Panc1 (cell line): ENCODE measurements at places on chromosomes 16 and 17.

DNA sequence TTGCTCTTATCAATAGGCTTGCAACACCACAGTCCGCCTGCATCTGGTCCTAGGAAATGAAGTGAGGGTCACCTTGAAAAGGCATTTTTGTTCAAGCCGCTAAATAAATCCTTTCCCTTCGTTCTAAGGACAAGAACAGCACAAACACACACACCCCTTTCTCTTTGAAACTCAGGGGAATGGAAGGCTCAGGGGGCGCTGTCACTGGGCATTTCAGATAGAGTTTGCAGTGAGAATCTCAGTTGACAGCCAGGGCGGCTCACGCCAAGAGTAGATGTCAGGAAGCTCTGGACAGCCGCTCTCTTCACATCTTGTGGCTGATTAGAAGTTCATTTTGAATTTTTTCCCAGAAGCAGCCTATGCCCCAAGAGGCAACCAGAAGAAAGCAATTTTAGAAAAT, 39.8 kb downstream of the ABAT start:
- no peaks in the 10 kb centered on the region for H3K4me1 ChIP-seq
- no peaks in the 10 kb centered on the region for H3K36me3 ChIP-seq
- no peaks in the 10 kb centered on the region for H3K27me3 ChIP-seq
- no peak overlapping the region for H3K4me3 ChIP-seq
- no peak overlapping the region for H3K27ac ChIP-seq
- no peak for DNase-seq

- DNase-seq = no peak
- peak overlapping the region; percentile 100 for H3K27ac ChIP-seq
- no peak overlapping the region for H3K4me3 ChIP-seq
- peaks cover 31% of the 10 kb centered on the region for H3K4me1 ChIP-seq
Observed at GRCh38 chr17:59763861-59764260, 56.4 kb downstream of the VMP1 start.

GRCh38 chr16:84236671-84237070, 3.1 kb downstream of the KCNG4 start:
- no peaks in the 10 kb centered on the region for H3K27me3 ChIP-seq
- no peak for DNase-seq
- no peak overlapping the region for H3K4me3 ChIP-seq
- no peaks in the 10 kb centered on the region; the same call in 1 of the 2 replicates for H3K4me1 ChIP-seq
- no peaks in the 10 kb centered on the region for H3K36me3 ChIP-seq
- H3K27ac ChIP-seq = no peak overlapping the region

DNA sequence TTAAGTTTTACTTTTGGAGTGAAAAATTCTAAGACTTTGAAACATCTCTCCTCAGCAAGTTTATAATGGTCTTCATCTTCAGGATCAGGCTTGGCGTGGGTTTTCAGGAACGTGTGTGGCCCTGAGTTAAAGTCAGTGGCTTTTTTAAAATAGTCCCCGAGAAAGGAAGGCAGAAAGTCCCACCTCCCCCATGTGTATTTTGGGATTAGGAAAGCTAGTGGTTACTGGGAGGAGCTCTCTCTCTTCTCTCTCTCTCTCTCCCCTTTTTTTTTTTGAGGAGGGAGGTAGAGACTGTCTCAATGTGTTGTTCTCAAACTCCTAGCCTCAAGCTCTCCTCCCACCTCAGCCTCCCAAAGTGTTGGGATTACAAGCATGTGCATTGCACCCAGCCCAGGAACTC, 213.2 kb downstream of the IRX3 start:
- no peaks in the 10 kb centered on the region for H3K4me1 ChIP-seq
- DNase-seq = no peak
- no peak overlapping the region for H3K27ac ChIP-seq
- H3K4me3 ChIP-seq = no peak overlapping the region
- no peaks in the 10 kb centered on the region for H3K36me3 ChIP-seq

DNA sequence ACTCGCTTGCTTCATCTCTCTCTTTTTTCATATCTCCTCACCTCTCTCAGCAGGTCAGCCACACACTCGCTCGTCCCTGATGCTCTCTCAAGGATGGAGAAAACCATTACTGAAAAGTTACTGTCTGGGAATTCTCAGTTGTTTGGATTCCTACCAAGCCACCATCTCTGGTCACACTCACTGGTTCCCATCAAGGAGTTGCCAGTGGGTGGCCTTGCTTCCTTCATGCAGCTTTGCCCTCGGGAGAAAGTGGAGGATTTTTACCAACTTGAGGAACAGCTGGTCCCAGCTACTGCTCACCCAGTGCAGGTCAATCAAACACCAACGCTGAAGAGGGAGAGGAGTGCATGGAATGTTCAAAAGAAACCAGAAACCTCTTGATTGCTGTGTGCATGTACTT, 25.3 kb downstream of the MEOX1 start:
- no peaks in the 10 kb centered on the region for H3K36me3 ChIP-seq
- no peaks in the 10 kb centered on the region for H3K4me1 ChIP-seq
- no peaks in the 10 kb centered on the region for H3K27me3 ChIP-seq
- H3K27ac ChIP-seq = no peak overlapping the region
- no peak overlapping the region for H3K4me3 ChIP-seq

DNA sequence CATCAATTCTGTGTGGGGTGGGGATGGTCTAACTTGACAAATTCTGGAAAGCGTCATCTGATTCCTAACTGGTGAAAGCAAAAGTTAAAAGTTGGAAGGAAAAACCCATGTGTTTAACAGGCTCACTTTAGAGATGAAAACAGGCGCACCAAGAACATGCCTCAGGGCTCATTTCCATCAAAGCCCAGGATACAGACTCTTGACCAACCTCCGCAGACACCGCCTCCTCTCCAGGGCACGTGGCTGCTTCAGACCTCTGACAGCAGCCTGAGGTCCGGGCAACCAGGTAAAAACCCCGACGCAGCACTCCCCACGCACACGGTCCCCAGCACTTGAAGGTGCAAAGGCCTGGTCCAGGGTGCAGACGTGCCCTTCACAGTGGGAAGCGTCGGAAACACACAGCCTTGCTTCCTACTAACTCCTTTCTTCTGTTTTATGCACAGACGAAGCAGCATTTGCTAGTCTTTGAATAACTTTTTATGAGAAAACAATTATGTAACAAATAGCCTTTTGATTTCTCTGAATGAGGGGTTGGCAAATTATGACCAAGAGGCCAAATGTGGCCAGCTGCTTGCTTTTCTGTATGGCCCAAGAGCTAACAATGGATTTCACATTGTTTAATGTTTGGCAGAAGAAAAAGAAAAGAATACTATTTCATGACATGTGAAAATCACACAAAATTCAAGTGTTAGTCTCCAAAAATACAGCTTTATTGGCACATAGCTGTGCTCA, 44.2 kb upstream of the TRAP1 start:
- DNase-seq = no peak
- H3K4me3 ChIP-seq = no peak overlapping the region
- H3K36me3 ChIP-seq = peaks cover 14% of the 10 kb centered on the region
- H3K4me1 ChIP-seq = no peaks in the 10 kb centered on the region
- H3K27ac ChIP-seq = no peak overlapping the region

DNA sequence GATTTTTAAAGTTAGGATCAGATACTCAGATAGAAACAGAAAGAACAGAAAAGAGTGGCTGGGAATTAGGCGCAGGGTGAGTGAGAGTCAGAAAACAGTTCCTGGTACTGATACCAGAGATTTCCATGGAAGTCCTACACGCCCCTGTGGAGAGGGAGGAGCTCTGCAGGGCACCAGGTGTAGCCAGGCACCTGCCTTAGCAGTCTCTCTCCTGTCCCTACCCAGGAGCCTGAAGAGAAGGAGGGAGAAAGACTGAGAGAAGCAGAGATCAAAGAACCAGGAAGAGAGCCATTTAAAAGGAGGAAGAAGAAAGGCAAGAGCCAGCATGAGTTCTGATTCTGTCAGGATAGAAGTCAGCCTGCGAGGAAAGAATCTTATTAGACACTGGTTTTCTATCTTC, 65.0 kb downstream of the CBLN1 start:
- no peak overlapping the region for H3K27ac ChIP-seq
- H3K36me3 ChIP-seq = no peaks in the 10 kb centered on the region

DNA sequence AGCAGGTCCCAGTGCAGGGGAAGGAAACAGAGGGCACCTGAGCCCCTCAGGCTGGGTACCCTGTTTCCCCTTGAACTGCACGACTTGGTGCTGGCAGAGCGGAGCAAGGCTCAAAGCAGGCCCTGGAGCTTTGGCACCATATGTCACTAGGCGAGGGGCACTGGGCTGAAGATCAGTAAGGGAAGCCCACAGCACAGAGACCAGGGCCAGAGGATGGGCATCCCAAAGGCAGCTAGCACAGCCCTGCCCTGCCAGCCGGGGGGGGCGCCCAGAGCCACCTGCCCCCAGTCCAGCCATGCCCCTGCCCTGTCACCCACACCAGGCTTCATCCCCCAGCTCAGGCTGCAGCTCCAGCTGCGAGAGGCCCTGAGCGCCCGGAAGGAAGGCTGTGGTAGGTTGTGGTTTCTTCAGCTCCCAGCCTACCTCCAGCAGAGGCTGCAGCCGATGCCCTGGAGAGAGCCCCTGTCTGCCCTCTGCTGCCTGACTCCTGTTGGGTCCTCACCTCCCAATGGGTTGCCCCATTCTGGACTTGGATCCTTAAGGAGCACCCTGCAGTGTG, 10.9 kb downstream of the NHERF1 start:
- no peaks in the 10 kb centered on the region for H3K36me3 ChIP-seq
- no peak for DNase-seq
- peaks cover 46% of the 10 kb centered on the region for H3K4me1 ChIP-seq
- no peaks in the 10 kb centered on the region for H3K27me3 ChIP-seq

- peaks cover 45% of the 10 kb centered on the region for H3K4me1 ChIP-seq
- H3K27me3 ChIP-seq = no peaks in the 10 kb centered on the region
- no peak overlapping the region for H3K4me3 ChIP-seq
- no peaks in the 10 kb centered on the region for H3K36me3 ChIP-seq
Observed at GRCh38 chr17:75552425-75553294, 27.2 kb downstream of the LLGL2 start.
